Activated CD4-positive, CD25-positive, alpha-beta regulatory T cell (primary cell): ENCODE measurements at places on chromosomes 1 and 21.

GRCh38 chr1:222071387-222071786 lies 329.5 kb upstream of the DUSP10 start:
- no peak for DNase-seq

DNA sequence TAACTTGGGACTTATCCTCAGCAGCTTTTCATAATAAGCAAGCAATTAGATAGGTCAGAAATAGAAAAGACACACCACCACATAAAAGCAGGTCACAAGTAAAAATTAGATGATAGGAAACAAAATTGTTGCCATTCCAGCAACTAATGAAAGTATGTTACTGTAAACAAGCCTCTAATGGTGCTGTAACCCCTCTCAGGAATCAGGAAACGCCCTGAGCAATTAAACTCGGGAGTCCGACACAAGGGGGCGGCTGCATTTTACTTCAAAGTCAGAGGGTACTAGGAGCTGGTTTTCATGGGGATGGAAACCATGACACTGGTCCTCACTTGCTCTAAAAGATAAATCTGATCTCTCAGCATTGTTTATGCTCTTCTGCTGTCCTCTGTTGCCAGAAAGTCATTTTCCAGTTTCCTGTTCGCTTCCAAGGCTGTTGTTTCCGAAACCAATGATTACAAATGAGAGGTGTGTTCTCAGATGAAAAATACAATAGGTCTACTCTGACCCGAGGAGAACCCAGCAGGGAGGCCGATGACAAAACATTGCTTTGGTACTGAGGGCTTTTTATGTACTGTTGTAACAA lies 93.4 kb downstream of the TGFBR3 start:
- no peak for DNase-seq

DNA sequence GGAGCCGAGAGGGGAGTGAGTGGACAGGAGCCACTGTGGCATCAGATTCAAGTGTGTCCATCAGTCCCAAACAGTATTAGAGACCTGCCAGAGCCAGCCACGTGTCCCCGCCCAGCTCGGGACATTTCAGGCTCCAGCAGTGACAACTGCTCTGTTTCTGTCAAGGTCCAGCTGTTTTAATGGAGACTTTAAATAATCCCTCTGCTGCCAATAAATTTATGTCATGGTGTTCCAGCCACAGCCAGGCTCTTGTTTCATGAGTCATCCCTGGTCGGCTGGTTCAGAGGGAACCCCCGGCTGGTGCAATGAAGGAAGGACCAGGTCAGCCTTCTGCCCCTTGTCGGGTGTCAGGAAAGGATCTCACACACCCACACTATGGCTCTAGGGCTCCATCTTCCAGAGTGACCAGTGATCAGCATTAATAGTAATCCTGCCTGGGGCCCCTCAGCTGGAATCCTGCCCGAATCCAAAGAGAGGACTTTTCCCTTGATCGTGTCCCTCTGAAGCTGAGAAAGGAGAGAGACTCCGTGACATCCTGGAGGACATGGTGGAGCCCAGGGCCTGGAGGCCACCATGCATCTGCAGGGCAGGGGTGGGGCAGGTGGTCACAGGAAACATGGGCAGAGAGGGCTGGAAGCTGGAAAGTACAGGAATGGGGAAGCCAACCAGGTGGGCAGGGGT lies 197.3 kb downstream of the MATN1 start:
- no peak for DNase-seq

- no peak for DNase-seq
Observed at GRCh38 chr1:57252597-57253294, 171.1 kb downstream of the DAB1 start.

- DNase-seq, result no peak
Observed at GRCh38 chr1:153578490-153578889, 12.8 kb upstream of the S100A2 start.

- DNase-seq, result no peak
Observed at GRCh38 chr1:88800382-88801051, 90.8 kb downstream of the GTF2B start.
